Naive B cell (primary cell): ENCODE measurements at places on chromosomes 5 and 9.

DNA sequence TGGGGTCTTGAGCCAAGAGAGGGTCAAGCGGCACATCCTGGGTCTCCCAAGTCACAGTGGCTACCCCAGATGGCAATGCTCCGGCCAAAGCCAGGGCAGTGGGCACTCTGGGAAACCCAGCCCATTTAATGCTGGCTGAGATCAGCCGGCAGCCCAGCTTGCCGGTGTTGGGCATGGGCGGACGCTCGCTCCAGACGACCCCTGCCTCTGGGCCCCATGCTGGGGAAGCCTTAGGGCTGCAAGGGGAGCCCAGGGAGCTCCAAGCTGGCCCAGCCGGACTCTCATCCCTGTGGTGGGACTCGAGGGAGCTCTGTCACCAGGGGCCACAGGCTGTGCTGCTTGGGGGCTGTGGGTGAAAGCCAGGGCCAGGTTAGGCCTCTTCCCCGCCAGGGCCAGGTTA lies 5.9 kb upstream of the CARD9 start:
- DNase-seq, result no peak

GRCh38 chr9:99173570-99174504 lies 47.9 kb downstream of the ALG2 start:
- no peak for DNase-seq

DNA sequence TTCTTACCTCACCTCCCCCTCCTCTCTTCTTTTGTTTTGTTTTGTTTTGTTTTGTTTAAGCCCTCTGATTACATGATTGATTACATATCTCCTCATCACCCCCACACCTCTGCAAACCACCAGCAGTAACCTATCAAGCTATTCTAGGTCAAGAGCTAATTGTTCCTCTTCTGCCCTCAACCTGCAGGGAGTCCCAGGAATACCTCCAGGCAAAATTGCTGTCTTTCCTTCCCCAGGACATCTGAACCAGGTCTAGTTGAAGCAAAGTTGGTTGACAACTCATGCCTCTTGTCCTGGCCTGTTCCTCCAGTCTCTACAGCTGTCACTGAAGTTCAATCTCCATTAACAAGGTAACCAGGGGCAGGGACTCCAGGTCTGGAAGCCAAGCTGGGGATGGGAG lies 80.0 kb upstream of the PTGER4 start:
- no peak for DNase-seq

GRCh38 chr9:22142671-22143070 lies 133.6 kb upstream of the CDKN2B start:
- no peak for DNase-seq

GRCh38 chr9:34501889-34502425 lies 20.8 kb downstream of the ENHO start:
- DNase-seq, result no peak

DNA sequence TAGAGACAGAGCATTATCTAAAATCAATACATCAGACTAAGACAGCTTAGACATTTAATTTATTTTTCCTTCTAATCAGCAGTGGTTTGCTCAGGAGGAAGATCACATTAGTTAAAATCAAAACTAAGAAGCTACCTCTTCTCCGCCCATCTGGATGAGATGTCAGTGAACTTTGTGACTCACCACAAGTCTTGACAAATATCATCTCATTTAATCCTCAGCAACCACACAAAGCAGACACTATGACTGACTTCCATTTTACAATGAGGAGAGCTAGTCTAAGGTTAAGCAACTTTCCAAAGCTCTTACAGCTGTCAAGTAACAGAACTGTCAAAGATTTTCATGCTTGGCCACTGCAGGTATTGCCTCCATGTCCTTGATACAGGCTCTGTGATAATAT lies 289.5 kb downstream of the DEPDC1B start:
- no peak for DNase-seq

- no peak for DNase-seq
Measured at GRCh38 chr5:129903466-129904101, 681 bp upstream of the CHSY3 start.

GRCh38 chr9:4509590-4509984 lies 19.3 kb downstream of the SLC1A1 start:
- DNase-seq, result no peak

DNA sequence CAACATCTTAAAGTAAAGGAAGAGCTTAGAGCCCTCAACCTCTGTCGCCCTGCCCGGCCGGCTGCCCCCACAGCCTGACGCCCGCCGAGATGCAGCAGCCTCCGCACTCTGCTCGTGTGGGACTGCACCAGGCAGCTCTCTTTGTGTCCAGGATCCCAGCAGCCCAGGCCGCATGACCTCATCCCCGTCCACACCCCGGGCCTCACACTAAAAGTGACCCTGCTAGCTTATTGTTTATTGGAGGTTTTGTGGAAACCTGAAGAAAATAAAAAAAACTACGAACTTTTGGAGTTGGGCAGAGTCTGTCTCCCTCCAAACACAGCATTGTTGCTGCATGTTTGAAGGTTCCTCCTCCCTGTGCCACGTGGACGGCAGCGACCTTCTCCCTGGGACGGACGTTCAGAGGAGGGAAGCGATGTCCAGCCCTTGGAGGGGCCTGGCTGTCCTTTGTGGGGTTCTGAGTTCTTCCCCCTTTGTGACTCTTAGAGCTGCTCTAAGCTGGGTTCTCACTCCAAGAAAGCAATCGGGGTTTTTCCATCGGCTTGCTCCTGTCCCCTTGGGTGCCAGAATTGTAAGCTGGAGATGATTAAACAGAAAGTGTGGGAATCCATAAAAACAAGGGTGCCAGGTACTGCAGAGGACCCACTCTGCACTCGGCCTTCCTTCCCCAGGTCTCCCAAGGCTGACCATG lies 103.5 kb upstream of the COL5A1 start:
- no peak for DNase-seq

DNA sequence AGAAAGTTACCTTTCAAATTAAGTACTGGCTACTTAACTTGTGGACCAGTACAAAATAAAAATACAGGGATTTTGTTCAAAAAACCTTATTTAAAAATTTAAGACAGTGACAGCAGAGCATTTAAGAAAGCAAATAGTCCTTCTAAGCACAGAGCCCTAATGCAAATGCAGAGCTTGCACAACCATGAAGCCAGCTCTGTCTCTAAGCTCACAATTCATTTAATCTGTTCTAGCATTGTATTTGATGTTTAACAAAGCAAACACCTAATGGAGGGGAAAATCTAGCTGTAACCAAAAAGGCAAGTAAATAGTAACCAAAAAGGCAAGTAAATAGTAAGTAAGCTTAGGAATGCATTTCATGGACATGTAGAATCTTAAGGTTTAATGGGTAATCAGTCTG lies 138.7 kb upstream of the GHR start:
- DNase-seq, result no peak

GRCh38 chr5:172725785-172726184 lies 45.2 kb downstream of the DUSP1 start:
- no peak for DNase-seq

- no peak for DNase-seq
Measured at GRCh38 chr9:137765536-137765935, 112.0 kb upstream of the CACNA1B start.

- DNase-seq, result no peak
Measured at GRCh38 chr5:93593476-93594131, 10.6 kb downstream of the NR2F1 start.
